ENCODE measurements at places on chromosomes 3 and 15. TPM values are rescaled to one million over a fixed set of nuclear protein-coding genes. Genes with fewer than 3 reads are reported as not detected.

Gene CLDN11
- 632 TPM for total RNA-seq

Gene CEP63
- total RNA-seq: 25.4 TPM

Gene CFAP100
- total RNA-seq: not detected

Gene ACAD9
- 30.7 TPM for total RNA-seq

Gene ISL2
- 6.7 TPM for total RNA-seq

Gene EIF4A2
- 877 TPM for total RNA-seq

Gene PLAAT1
- not detected for total RNA-seq

Gene SST
- total RNA-seq: not detected

Gene CPA3
- total RNA-seq: not detected

Gene SI
- not detected for total RNA-seq

Gene SLITRK3
- not detected for total RNA-seq

Gene MLF1
- 8.2 TPM for total RNA-seq

Gene FAM227B
- total RNA-seq: 3.8 TPM

Gene CP
- not detected for total RNA-seq

Gene OGG1
- 23.5 TPM for total RNA-seq

Gene MEIS2
- total RNA-seq: 42.6 TPM

Gene DCBLD2
- total RNA-seq: 48.5 TPM

Gene FBXL2
- total RNA-seq: 14.8 TPM

Gene HRG
- not detected for total RNA-seq

Gene CPNE9
- total RNA-seq: not detected

Gene EEFSEC
- 2.4 TPM for total RNA-seq

Gene ERC2
- total RNA-seq: not detected

Gene SHF
- 2.7 TPM for total RNA-seq

Gene OR5K3
- not detected for total RNA-seq

Gene SPATA12
- not detected for total RNA-seq

Gene SUSD5
- 5.7 TPM for total RNA-seq

Gene C2CD4A
- not detected for total RNA-seq

Gene SNURF
- total RNA-seq: 257 TPM

Gene CLDN18
- total RNA-seq: not detected

Gene ITPR1
- total RNA-seq: 29.9 TPM

Gene ADAMTS9
- total RNA-seq: 0.16 TPM

Gene GPR156
- 0.32 TPM for total RNA-seq

Data from bronchial smooth muscle cell (primary cell).